Effector CD4-positive, alpha-beta T cell (primary cell): ENCODE measurements at places on chromosomes 5 and 9.

DNA sequence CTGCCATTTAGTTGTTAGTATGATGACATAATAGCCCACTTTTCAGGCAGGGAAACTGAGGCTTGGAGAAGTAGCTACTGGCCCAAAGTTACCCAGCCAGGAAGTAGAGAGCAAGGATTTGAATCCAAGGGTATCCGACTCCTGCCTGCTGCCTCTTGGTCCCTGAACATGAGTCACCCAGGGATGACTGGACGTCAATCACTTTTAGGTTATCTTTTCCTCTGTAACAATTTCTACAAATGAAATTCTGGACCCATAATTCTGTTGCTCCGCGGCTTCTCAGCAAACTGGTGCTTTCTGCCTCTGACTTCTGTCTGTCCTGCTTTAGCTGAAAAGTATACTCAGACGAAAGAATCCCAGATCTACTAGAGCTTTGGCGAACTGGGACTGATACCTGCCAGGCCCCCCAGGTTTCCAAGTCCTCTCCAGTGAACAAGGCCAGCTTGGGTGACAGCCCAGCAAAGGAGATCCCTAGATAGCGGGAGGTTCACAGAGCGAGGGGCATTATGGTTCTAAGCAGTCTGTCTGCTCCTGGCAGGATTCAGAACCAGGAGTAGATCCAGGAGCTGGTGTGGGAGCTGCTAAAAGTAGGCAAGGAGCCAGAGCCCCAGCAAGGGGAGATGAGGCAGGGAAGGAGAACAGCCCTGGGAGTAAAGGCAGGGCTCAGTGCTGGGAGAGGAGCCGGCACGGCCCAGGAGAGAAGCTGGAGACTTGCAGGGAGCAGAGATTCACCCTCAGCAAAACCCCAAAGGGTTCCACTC, 20.6 kb downstream of the OLFML2A start:
- DNase-seq, result no peak

GRCh38 chr9:112279501-112279900, 53.9 kb downstream of the PTBP3 start:
- no peak for DNase-seq

- no peak for DNase-seq
Measured at GRCh38 chr9:129716091-129716490, 36.8 kb downstream of the PTGES start.

DNA sequence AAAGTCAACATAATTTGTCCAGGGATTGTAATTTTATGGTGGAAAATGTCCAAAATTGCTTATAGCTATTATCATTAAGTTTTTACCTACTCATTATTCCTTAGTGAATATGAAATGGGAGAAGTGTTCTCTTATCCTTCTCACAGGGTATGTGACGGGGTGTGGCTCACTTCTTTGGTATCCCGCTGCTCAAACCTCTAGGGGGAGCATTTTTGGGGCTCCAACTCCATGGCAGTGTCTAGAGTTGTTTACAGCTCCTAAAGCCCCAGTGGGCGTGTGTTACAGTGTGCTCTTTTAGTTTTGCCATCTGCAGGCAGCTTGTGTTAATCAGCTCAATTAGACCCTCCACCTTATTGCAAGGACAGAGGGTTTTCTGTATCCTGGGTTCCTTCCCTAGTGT, 89.4 kb downstream of the CDKN2A start:
- no peak for DNase-seq

GRCh38 chr9:137461663-137462395, 2.7 kb upstream of the NSMF start:
- DNase-seq, result peak; percentile 69

GRCh38 chr9:100058699-100059579, 39.9 kb downstream of the ERP44 start:
- DNase-seq, result no peak

GRCh38 chr5:87121304-87122150, 146.2 kb upstream of the RASA1 start:
- peak; percentile 12 for DNase-seq

DNA sequence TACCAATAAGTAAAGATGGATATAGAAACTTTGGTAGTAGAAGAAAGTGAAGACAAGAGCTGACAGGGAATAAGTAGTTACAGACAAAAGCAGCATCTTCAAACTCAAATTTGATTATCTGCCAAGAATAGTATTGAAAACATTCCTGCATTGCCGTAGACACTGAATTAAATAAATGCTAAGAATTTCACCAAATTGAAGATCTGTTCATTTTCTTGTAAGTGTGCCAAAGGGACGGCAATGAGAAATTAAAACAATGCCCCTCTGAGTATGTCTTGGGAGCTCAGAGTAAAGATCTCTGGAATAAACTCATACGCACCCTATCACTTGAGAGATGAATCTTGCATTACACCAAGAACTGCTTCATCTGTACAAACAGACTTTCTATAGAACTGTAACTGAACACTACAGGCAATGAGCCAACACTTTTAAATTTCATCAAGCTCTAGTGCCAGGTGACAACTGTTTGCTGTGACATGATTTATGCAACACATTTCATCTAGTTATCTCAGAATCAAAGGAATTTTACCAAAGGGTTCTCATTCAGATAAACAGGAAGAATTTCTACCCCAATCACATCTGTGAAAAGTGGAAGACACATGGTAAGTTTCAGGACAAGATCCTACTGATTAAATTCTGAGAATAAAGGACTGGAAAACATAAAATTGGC, 66.9 kb downstream of the RFX3 start:
- DNase-seq, result no peak
